ENCODE measurements at places on chromosomes 12 and 14.
A peak's percentile ranks its signal among the peaks of the same experiment; 100 is the strongest.

- DNase-seq, result no peak
Measured at GRCh38 chr12:76976777-76977382, 88.5 kb downstream of the E2F7 start.

GRCh38 chr12:30191696-30192455, 408.1 kb upstream of the TMTC1 start:
- no peak for DNase-seq

DNA sequence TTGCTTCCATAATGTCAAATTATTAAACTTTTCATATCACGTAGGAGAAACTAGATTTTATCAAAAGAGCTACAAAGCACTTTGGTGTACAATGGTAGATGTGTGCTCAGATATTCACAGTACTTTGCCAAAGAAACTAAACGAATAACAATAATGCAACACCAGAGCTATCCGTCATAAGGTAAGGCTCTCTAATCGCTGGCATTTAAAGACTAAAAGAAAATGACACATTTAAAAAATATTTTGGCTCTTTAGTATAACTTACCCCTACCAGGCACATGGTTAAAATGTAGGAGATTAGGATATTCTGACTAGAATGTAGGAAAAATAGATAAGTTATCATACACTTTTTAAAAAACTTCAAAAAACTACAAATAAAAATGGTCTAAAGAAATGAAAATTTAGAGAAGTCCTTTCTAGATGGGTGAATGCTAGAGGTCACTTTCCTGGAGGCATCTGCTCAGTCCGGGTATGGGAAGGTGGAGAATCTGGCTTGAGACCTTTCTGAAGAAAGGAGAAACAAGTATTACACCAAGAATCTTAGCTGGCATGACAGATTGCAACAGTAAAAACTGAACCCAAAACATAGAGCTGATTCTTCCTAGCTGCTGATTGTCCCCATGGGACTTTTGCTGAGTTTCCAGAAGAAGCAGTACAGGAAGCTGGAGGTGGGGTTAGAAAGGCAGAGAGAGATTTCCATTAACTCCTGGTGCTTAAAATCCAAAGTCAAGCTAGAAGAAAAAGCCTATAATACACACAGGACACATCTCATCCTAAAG, 67.9 kb downstream of the FAR2 start:
- DNase-seq, result no peak

GRCh38 chr12:132396657-132397056, 67.3 kb upstream of the GALNT9 start:
- DNase-seq, result no peak

GRCh38 chr14:21039585-21040369, 2.4 kb upstream of the RNASE7 start:
- peak; percentile 85 for DNase-seq

- DNase-seq, result no peak
Measured at GRCh38 chr12:52630599-52631200, 12.3 kb upstream of the KRT73 start.

- peak; percentile 73 for DNase-seq
Measured at GRCh38 chr14:104680806-104681688, 8.4 kb upstream of the INF2 start.

DNA sequence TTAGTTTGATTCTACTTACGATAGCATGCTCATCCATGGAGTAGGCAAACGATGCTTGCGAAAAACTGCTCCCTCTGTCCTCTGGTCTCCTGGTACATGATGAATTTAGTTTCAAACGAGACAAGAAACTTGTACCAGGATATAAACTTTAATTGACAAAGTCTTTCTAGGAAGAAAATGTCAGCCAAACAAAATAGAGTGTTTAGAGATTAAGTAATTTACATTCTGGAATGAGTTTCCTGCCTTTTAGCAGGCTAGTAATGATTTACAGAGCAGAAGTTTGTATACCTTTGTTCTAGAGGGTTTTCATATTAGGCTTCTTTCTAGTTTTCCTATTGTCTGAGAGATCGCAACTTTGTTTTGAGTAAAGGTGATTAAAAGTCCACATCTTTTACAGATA, 206.9 kb downstream of the RPL10L start:
- no peak for DNase-seq

DNA sequence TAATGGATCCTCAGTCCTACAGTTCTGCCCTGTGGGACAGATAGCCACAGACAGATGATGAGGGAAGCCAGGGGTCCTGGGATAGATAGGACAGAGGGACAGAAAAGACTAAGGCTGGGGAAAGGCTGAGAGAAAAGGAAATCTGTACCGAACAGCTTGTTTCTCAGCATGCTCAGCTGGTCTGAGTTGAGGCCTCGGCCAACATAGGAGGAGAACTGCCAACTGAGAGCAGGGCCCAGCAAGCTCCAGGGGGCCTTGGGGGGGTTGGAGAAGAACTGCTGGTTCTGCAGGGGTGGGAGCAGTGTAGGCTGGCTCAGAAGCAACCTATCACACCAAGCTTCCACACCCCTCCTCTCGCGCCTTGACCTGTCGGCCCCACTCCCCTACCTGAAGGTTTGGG, 10.1 kb downstream of the IL23A start:
- DNase-seq, result no peak

GRCh38 chr14:72291908-72292688, 359.9 kb downstream of the RGS6 start:
- peak; percentile 24 for DNase-seq

DNA sequence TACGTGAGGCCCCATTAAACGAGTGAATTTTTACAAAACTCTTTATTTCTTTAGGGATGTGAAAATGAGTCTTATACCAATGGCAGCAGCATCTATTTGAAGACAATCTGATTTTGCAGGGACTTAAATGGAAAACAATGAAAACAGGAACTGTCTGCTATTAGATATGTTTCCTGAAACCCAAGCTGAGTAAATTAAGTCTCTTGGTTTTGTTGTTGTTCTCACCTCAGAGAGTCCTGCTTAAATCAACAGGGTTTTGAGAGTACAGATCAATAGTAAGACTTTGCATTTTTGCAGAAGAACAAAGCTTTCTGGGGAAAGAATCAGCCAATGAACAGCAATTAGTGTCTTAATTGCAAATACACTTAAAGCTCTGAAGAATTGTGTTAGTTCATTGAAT, 39.1 kb upstream of the LGR5 start:
- no peak for DNase-seq

GRCh38 chr12:10365696-10366405, 24.0 kb downstream of the KLRK1 start:
- DNase-seq, result no peak

DNA sequence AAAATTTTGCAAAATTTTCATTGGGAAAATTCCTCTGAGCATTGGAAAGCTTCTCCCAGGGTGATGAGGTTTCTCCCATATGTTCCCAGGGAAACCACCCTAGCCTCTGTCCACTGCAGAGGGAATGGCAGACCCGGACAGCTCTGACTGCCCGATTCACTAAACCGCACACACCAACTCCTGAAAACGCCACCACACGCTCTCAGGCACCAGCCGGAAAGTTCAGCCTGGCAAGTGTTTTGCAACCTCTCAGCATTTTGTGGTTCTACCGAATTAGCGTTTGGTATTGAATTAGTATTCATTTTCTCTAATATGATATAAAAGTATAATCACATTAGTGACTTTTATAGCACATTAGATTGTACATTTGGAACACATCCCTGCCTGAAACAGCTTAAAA, 213.4 kb downstream of the PHETA1 start:
- DNase-seq, result no peak

DNA sequence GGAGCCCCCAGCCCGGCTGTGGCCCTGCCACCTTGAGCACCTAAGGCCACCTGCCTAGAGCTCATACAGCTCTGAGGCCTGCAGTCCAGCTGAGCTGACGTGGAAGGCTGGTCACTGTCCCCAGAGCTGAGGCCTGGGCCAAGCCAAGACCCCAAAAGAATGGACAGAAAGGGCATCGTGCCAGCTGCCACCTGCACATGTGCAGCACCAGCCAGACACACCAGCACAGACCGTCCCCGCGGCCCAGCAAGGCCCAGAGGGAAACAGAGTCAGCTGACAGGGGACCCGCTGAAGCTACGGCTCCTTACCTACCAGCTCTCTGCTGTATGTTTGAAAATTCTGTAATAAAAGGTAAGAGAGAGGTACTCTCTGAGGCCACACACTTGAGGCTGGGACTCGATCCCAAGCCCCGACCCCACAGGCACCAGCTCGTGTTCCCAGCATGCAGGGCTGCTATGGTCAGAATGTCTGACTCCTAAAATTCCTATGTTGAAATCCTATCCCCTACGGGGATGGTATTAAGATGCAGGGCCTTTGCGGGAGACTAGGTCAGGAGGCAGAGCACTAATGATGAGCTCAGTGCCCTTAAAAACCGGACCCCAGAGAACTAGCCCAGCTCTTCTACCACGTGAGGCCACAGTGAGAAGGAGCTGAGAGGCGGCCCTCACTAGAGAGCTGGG, 25.4 kb downstream of the BRF1 start:
- no peak for DNase-seq

GRCh38 chr14:55780156-55780946, 200.3 kb downstream of the KTN1 start:
- no peak for DNase-seq

DNA sequence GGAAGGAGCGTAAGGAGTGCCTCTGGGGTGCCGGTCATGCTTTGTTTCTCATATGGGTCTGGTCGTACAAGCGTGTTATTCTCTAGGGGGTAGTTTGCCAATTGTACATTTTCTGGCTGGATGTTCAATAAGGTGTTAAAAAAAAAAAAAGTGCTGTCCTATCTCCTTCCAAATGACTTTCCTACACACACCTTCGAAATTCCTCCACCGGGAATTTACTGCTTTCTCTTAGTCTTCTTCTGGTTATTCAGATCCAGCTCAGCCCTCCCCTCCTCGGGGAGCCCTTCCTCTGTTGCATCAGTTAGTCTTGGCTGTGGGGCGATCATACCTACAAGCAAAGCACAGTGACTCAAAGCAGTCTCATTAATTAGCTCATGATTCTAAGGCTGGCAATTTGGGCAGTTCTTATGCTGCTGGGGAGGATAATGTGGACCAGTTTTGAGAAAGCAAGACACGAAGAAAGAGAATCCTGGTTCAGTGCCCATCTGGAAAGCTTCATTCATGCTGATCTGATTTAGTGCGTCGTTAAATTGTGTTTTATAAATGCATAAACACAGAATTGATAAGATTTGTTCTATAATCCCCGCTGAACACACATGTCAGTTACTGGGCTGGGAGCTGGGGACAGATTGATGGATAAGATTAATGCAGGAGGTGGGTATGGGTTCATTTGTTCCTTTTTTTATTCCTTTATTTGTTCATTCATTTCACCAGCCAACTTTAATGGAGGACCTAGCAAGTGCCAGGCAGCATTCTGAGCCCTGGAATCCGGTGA, 9.2 kb upstream of the CLMN start:
- DNase-seq, result no peak

GRCh38 chr14:69354383-69355153, 43.5 kb downstream of the ERH start:
- peak; percentile 16 for DNase-seq

- DNase-seq, result no peak
Measured at GRCh38 chr12:88951860-88952561, 371.7 kb upstream of the KITLG start.

GRCh38 chr12:124804011-124804621, 59.5 kb downstream of the SCARB1 start:
- DNase-seq, result peak; percentile 63

GRCh38 chr14:52922059-52922458, 28.8 kb downstream of the FERMT2 start:
- DNase-seq, result no peak

DNA sequence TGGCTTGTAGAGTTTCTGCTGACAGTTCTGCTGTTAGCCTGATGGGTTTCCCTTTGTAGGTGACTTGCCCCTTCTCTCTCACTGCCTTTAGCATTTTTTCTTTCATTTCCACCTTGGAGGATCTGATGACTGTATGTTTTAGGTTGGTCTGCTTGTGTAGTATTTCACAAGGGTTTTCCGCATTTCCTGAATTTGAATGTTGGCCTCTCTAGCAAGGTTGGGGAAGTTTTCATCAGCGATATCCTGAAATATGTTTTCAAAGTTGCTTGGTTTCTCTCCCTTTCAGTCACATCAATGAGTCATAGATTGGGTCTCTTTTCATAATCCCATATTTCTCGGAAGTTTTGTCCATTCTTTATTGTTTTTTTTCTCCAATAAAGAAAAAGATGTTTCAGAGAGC, 11.4 kb downstream of the NOPCHAP1 start:
- DNase-seq, result no peak

- DNase-seq, result peak; percentile 98
Measured at GRCh38 chr12:107349008-107349747, 255.8 kb upstream of the CRY1 start.

GRCh38 chr12:130715998-130716968, at the start of gene RIMBP2:
RIMBP2 (minus strand) TSS chr12:130716299; CDS start chr12:130479013, 237,286 bp downstream.
- no peak for DNase-seq

DNA sequence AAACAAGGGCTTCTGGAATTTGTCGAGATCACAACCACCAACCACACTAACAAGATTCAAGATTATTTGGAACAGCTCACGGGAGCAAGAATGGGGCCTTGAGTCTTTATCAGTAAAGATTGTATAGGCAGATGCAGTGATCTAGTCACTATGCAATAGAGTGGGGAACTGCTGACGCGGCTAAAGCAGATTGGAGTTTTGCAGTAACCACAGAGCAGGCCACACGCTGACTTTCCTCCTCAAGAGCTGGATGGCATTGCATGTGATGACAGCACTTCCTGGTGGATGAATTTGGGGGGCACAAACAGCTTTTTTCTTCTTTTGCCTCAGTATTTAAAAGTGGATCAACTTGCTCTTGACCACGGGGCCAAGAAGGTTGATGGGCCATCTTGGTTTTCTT, 46.0 kb downstream of the KCNK13 start:
- no peak for DNase-seq

GRCh38 chr14:39593377-39593776, 161.1 kb upstream of the FBXO33 start:
- DNase-seq, result no peak

- peak; percentile 29 for DNase-seq
Measured at GRCh38 chr12:94704452-94705306, 54.3 kb upstream of the TMCC3 start.

- DNase-seq, result no peak
Measured at GRCh38 chr14:26410189-26410685, 187.6 kb downstream of the NOVA1 start.

DNA sequence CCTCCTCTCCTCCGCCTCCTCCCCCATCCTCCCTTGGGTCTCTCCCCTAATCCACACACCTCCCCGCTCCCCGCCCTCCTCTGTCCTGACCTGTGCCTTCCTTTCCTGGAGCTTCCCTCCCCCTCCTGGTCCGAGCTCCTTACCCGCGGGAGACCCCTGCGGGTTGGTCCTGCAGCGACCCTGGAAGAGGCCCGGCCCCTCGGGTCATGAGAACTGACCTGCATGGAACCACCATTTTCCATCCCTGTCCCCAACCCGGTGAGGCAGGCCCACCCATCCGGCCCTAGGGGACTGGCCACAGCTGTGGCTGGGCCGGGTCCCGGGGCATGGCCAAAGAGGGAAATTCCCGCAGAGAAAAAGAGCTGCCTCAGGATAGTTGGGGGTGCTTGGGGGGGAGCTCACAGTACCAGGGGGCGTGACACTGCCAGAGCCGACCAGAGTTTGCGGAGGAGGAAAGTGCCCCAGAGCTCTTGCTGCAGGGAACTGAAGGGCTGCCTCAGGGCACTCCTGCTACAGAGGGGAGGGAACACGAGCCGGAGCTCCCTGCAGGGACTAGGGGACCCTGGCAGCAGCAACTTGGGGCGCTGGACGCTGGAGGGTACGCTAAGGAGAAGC, 613 bp downstream of the ARHGEF40 start:
- DNase-seq, result peak; percentile 69

Measured in HepG2 (cell line).